ENCODE measurements at places on chromosomes 5 and 9.

GRCh38 chr5:24439465-24439864 is 205.3 kb downstream of the CDH10 start:
- DNase-seq = no peak

GRCh38 chr9:131043087-131043486 is 34.1 kb downstream of the LAMC3 start:
- DNase-seq = no peak

DNA sequence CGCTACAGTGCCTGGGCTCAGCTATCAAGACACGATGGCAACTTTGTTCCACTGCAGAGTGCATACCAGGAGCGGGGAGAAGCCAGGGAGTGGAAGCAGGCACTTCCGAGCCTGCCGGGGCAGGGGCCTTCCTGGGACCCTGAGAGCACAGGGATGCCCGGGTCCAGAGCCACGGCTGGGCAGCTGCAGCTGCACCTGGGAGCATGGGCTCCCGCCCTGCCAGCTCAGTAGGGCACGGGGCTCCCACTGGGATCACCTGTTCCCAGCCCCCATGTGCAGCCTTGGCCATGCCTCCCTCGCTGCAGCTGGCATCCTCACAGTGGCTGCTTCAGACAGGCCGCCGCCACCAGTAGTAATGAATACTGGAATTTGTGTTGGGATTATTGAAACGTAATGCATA is 391.5 kb downstream of the KDM4C start:
- no peak for DNase-seq

- DNase-seq = no peak
Observed at GRCh38 chr9:18499062-18499461, 25.1 kb downstream of the ADAMTSL1 start.

GRCh38 chr5:72386639-72387038 is 66.5 kb downstream of the PTCD2 start:
- no peak for DNase-seq

GRCh38 chr5:28788954-28789353 is 1750.6 kb upstream of the CDH9 start:
- DNase-seq = no peak

DNA sequence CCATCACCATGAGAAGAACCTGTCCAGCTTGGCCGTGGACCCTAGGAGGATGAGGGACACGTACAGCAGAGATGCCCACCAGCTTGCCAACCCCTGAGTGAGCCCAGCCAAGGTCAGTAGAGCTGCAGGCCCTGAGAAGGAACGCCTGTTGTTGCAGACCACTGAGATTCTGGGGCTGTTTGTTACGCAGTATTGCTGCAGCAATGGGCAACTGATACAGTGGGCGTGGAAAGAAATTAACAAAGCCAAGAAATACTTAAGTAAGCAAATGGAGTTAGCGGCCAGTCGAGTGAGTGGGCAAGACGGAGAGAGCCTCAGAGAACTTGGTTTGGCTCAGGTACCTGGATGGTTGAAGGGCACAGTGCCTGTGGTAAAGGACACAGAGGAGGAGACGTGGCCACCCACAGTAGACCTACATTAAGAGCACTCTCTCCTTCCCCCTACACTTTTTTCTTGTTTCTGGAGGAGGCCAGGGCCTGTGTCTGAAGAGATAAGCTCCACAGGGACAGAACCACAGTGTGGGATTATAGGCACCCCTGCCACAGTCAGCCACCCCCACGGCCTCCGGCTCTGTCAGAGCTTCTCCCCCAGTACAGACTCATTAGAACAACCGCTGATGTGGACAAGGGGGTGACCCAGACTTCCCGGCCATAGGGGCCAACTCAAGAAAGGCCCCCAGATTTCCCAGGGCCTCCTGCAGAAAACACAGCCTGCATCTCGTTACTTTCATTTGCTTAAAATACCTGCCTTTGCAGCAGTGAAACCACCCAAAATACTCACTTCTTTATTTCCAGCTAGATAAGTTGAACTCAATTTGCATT is 40.1 kb upstream of the GRHPR start:
- no peak for DNase-seq

GRCh38 chr9:79757881-79758669 is 186.3 kb downstream of the TLE4 start:
- DNase-seq = no peak

- DNase-seq = no peak
Observed at GRCh38 chr5:171524466-171524865, 105.0 kb downstream of the FGF18 start.

DNA sequence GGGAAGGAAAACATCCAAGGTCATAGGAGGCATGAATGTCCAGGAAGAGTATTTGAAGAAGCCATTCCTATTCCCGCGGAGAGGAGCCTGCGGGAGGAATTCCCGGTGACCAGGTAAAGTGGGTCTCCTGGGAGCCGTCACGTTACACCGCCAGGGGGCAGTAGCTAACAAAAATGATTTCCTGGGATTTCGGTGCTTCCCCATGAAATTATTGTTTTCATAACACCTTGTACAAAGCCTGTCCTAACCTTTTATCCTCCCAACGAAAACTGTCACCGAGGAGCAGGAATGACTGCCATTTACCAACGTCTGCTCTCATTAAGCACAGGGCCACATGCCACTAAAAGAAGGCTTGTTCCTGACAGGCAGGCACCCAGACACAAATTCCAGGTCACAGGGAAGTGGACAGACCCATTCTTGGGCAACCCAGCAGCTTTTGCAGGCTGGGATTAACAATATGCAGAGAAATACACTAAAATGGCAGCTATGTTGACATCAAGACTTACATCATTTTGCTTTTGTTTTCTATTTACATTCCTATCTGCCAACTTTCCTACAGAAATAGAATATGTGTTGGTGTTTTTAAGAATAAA is 41.2 kb upstream of the CTSL start:
- no peak for DNase-seq

DNA sequence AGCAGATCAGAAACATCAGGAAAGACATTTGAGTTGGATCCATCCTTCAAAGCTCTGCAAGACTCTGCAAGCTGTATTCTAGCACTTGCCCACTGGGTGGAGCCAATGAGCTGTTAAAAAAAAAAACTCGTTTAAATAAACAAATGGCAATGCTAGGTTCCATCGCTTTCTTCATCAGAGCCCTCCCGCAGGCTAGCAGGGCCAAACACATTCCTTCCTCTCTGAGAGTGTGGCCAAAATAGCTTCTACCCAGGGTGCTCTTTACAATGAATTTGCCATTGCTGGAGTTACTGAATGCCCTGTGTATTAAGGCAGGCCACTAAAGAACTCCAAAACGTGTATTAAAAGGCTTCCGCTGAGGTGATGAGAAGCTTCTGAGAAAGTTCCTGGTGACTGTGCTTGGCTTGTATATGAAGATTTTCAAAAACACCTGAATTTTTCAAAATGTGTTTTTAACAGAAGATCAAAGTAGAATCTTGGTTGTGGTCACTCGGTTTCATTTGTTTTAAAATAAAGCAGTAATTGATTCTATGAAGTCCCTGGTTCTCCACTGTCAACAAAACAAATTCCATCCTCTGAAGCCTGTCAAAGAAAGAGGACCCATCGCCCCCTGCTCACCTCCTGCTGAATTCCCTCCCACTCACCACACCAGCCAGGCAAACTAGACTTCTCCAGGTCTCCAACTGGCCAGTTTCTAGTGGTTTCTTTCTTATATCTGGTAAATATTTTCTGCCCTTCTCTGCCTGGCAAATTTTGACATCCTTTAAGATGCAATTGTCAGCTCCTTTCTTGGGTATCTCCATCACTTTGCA is 36.5 kb upstream of the EQTN start:
- peak; percentile 28 for DNase-seq

GRCh38 chr9:121660367-121660766 is 8.9 kb downstream of the DAB2IP start:
- no peak for DNase-seq

DNA sequence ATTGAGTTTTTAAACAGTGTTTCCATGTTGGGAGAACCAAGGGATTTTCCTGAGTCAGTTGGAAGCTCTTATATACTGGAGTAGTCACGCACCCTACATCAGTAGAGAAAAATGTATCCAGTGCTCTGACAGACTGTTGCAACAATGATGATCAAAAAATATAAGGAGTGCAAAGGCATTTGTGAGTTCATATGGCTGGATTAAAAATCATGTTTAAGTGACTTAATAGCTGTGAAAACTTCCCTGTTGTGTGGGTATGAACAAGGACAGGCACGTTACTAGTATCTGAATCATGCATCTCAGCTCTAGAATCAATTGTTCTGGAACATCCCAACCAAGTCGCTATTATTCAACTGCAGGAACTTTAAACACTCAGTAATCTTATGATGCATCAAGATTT is 229.7 kb downstream of the ROR2 start:
- DNase-seq = no peak

GRCh38 chr9:93575796-93576257 is 557 bp upstream of the PHF2 start:
- peak; percentile 62 for DNase-seq

DNA sequence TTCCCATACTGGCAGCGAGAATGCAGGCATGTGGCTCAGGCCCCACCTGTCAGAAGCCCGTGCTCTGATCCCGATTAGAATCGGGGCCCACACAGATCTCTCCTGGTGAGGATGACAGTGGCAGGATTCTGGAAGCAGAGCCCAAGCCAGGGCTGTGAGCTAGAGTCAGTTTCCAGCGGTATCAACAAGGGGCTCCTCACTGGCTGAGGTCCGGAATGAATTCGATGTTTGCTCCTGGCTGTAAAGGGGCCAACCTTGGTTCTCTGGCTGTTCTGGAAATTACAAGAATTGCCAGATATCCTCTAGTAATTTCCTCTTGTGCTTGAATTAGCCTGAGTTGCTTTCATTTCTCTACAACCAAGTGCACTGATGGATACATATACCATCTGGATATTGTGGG is 129.1 kb upstream of the SPRY4 start:
- DNase-seq = no peak

- DNase-seq = no peak
Observed at GRCh38 chr5:10653043-10653442, 89.2 kb downstream of the ANKRD33B start.

GRCh38 chr5:117863586-117864296 is 1124.6 kb downstream of the DTWD2 start:
- DNase-seq = no peak

DNA sequence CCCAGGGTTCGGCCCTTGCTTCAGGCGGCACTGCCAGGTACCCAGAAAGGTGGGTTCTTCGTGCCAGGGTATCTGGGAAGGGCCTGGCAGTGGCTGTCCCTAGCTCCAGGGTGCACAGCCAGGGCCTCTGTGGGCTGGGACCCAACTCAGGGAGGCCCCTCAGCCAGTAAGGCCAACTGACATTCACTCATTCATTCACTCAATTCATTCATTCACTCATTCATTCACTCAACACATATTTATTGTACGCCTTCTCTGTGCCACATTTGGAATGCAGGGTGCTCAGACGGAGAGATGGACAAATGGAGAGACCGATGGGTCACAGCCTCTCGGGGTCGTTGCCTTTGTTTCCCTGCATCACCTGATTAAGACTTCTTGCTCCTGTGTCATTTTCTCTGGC is 154.9 kb downstream of the GAPVD1 start:
- DNase-seq = no peak

DNA sequence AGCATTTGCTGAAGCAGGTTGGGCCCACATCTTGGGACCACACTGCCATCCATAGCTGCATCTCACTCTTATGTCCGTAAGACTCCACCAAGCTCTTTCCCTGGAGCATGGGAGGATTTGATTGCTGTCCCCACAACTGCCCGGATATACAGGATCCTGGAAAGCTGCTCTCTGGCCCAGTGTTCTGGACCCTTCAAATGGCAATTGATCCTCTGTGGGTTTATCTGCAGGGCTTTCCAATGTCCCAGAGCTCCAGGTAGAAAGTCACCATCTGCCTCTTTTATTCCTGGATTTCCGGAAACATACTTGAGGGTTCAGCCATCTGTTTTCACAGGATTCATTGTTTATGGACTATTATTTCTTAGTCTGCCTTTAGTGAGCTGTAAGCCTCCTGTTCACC is 214.6 kb downstream of the SREK1 start:
- DNase-seq = no peak

DNA sequence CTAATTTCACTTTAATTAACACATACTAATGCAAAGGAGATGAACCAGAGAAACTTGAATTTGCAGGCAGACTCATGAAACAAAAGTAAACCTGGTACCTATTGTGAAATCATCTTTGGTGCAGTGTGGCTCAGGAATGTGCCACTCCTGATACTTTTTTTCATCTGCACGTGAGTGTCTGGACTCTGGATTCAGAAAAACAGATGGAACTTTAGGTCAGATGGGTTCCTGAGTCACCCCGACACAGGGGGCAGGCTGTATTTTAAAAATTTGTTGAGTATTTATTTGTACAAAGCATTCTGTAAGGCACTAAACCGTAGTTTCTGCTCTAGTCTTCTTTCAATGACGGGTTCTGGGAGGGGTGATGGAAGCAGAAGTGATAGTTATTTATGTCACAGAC is 52.2 kb upstream of the TUT7 start:
- DNase-seq = no peak

- no peak for DNase-seq
Observed at GRCh38 chr5:56852228-56853000, 37.1 kb downstream of the MAP3K1 start.

GRCh38 chr5:151270599-151270998 is 17.6 kb downstream of the GM2A start:
- no peak for DNase-seq

GRCh38 chr5:124902097-124902821 is 155.8 kb upstream of the ZNF608 start:
- DNase-seq = no peak

GRCh38 chr9:112012026-112012902 is 115.7 kb downstream of the UGCG start:
- no peak for DNase-seq

DNA sequence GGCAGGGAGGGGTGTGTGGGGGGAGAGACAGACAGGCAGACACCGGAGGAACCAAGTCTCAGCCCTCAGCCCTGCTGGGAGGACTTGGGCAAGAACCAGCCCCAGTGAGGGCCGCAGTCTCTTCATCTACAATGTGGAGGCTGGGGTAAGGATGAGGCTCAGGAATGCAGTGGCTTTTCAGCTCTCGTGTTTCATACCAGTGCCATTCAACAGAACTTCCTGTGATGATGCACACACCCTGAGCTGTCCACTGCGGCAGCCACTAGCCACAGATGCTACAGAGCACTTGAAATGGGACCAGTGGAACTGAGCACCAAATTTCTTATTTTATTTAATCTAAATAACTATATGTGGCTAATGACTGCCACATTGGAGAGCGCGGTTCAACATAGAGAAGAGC is 10.7 kb downstream of the CAMK2A start:
- no peak for DNase-seq

- peak; percentile 61 for DNase-seq
Observed at GRCh38 chr9:70411930-70412831, 2.3 kb downstream of the KLF9 start.

DNA sequence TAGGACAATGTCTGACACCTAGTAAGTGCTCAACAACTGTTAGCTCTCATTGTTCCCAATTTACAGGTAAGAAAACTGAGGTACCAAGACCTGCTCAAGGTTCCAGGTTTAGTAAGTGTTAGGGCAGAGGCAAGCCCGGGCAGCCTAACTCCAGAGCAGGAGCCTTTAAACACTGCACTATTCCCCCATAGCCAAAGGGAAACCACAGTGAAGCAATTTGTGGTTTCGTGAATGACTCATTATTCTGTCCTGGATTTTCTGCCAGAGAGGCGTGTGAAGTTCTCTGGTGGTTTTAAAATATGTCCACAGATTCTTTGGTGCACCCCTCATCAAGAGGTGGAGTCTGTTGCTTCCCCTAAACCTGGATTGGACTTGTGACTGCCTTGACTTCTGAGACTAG is 1.0 kb upstream of the MCC start:
- no peak for DNase-seq

Data from effector CD8-positive, alpha-beta T cell (primary cell).